Activated T-cell treated with anti-CD3 and anti-CD28 coated beads for 4 hours (primary cell): ENCODE measurements at places on chromosomes 3 and 15.

DNA sequence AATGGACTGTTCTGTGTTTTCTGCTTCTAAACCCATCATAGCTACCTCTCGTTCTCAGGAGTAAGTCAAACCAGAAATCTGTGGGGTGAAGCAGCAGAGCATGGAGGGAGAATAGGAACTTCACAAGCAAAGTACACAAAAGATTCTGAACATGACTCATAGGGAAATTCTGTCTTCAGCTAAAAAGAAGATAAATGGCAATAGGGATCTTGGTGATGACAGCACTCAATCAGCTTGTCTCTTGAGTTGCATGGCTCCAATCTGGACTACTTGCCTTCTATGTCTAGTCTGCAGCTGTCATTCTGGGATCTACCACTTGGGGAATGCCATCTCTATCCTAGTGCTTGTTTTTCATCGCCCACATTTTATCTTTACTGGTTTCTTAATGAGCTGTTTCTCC lies 13.5 kb upstream of the GRAMD1C start:
- no peak for DNase-seq

- no peak for DNase-seq
These were observed 420.9 kb upstream of the NECTIN3 start for GRCh38 chr3:110650741-110651140.

DNA sequence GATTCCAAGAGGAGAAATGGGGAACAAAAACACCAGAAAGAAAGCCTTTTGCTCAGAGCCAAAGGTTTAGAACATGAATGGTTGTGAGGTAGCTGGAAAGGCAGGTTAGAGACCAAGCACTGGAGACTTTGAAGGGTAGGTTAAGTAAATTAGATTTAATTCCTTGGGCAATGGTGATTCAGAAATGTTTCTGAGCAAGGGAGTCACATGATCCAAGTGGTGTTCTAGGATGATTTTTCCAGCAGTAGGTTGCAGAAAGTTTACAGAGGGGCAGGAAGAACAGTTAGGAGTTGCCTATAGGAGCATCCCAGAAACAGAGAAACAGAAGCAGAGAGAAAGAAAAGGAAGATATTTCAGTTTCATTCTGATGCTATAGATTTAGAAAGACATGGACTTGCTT lies 139.8 kb downstream of the WDR76 start:
- no peak for DNase-seq

DNA sequence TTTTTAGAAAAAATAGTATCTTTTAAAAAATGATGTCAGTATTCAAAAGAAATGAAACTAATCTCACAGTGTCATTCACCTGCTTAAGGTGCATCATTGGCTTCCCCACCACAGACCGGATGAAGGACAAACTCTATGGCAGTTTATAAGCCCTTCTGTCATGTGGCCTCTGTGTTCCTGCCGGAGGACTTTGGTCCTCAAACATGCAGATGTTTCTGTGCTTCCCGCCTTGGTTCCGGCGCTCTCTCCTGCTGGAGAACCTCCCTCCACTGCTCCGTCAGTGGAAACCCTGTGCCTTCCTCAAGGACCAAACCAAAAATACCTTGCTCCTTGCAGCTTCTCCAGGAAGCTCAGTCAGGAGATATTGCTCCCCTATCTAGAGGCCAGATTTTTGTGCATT lies 326.3 kb downstream of the UACA start:
- DNase-seq: no peak

DNA sequence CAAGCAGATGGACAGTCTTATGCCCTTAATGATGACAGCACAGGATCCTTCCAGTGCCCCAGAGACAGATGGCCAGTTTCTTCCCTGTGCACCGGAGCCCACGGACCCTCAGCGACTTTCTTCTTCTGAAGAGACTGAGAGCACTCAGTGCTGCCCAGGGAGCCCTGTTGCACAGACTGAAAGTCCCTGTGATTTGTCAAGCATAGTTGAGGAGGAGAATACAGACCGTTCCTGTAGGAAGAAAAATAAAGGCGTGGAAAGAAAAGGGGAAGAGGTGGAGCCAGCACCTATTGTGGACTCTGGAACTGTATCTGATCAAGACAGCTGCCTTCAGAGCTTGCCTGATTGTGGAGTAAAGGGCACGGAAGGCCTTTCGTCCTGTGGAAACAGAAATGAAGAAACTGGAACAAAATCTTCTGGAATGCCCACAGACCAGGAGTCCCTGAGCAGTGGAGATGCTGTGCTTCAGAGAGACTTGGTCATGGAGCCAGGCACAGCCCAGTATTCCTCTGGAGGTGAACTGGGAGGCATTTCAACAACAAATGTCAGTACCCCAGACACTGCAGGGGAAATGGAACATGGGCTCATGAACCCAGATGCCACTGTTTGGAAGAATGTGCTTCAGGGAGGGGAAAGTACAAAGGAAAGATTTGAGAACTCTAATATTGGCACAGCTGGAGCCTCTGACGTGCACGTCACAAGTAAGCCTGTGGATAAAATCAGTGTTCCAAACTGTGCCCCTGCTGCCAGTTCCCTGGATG lies 198.7 kb downstream of the AKAP13 start:
- no peak for DNase-seq

- DNase-seq: no peak
These were observed 44.8 kb downstream of the ALDH1L1 start for GRCh38 chr3:126135406-126136076.

- no peak for DNase-seq
These were observed 491.6 kb upstream of the TPRG1 start for GRCh38 chr3:188680189-188680588.

GRCh38 chr3:103813955-103814354 lies 1379.1 kb downstream of the ZPLD1 start:
- DNase-seq: no peak

GRCh38 chr3:10305331-10305902 lies 12.7 kb upstream of the GHRL start:
- DNase-seq: no peak

DNA sequence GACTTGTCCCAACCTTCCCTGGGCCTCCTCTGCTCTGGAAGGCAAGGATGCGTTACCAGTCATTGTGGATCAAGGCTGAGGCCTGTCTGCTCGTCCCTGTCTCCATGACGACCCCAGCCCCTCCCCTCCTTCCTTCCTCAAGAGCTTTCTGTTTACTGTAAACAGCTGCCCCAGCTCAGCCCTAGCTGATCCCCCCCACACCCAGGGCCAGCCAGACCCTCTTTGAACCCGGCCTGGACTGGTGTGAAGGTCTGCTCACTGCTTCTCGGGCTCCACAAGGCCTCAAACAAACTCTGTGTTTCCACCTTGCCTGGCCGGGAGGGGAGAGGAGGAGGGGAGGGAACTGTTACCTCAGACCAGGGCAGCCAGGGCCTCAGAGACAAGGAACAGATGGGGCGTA lies 16.9 kb downstream of the VPS18 start:
- DNase-seq: no peak
